ENCODE measurements at places on chromosomes 2 and 18. TPM values are rescaled to one million over a fixed set of nuclear protein-coding genes. Genes with fewer than 3 reads are reported as not detected.

The NPAS2 gene
- 3.1 TPM for total RNA-seq

The GYPC gene
- 111 TPM for total RNA-seq

The LRP2 gene
- 2.6 TPM for total RNA-seq

The RHBDD1 gene
- total RNA-seq = 40.4 TPM

The GPR75 gene
- 0.91 TPM for total RNA-seq

The CIB4 gene
- not detected for total RNA-seq

The MAL gene
- total RNA-seq = 26.3 TPM

The GNAL gene
- total RNA-seq = 0.53 TPM

Measured in activated naive CD4-positive, alpha-beta T cell treated with anti-CD3 and anti-CD28 coated beads, Interleukin-2, amount 50 U/mL, for 72 hours (primary cell).